CD8-positive, alpha-beta memory T cell (primary cell): ENCODE measurements at places on chromosomes 5 and 9. TPM values are rescaled to one million over a fixed set of nuclear protein-coding genes. Genes with fewer than 3 reads are reported as not detected.

- H3K4me3 ChIP-seq = no peak overlapping the region
- H3K4me1 ChIP-seq = no peaks in the 10 kb centered on the region
- DNase-seq = no peak
- no peak overlapping the region for H3K27ac ChIP-seq
- no peaks in the 10 kb centered on the region for H3K36me3 ChIP-seq
These were observed 1581.2 kb upstream of the WWC1 start for GRCh38 chr5:166710271-166710670.

The SLC6A18 gene
- not detected for total RNA-seq

The ECM2 gene
- total RNA-seq = not detected

The PCDHGA5 gene
- total RNA-seq = 0.11 TPM

DNA sequence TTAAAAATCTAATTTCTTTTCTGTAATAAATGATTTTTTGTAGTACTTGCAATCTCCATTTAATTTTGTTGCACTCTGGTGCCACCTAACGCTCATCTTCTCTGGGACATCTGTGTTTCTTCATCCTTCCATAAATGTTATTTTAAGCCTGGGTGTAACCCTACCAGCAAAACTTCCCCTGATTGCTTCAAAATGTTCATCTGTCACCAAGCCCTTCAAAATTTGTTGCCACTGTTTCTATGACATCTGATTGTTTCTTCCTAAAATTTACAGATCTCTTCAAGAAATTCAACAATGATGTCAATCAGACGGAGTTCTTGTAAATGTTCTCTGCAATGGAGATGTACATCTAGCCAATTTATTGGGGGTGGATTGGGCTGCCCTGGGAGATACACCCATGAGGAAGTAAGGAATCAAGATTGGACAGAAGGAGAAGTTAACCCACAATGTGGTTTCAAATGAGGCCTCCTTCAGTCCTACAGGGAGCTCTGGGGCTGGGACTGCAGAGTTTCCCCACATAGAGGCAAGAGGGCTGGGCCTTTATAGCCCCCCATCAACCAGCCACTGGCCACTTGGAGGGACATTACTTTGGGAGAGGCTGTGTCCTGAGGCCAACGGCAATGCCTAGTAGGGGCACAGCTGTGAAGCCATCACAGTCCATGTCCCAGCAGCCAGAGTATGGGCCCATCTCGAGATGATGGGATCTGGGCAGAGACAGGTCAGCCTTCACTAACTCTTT lies 23.3 kb downstream of the MCTP1 start:
- H3K27me3 ChIP-seq = no peaks in the 10 kb centered on the region
- no peaks in the 10 kb centered on the region for H3K4me1 ChIP-seq
- no peak for DNase-seq
- H3K27ac ChIP-seq = no peak overlapping the region

The NMRK1 gene
- total RNA-seq = 14.6 TPM

DNA sequence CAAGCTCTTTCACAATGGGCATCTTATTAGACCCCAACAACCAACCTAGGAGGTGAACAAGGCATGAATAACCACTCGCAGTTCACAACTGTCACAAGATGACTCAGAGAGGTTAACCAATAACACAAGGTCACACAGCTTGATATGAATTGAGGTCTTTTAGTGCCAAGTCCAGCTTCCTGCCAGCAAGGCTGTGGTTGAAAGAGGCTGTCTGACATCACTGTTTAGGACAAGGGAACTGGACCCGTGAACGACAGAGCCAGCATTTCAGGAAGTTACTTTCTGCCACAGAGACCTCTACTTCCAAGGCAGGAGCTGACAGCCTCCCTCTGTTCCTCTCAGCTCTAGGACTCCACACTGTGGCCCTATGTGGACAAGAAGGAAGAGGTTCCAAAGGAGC lies 53.4 kb upstream of the ALDH1B1 start:
- DNase-seq = no peak
- no peaks in the 10 kb centered on the region for H3K36me3 ChIP-seq

The ADAMTSL2 gene
- not detected for total RNA-seq

DNA sequence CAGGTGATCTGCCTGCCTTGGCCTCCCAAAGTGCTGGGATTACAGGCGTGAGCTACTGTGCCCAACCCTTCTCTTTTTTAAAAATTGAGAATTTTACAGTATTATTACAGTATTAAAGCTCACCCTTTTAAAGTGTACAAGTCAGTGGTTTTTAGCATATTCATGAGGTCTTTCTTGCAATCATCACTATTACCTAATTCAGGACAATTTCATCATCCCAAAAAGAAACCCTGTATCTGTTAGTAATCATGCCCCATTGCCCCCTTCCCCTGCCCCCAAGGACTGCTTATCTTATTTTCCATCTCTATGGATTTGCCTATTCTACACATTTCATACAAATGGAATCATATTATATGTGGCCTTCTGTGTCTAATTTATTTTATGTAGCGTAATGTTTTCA lies 22.6 kb upstream of the MEGF9 start:
- no peaks in the 10 kb centered on the region for H3K4me1 ChIP-seq
- no peaks in the 10 kb centered on the region for H3K36me3 ChIP-seq
- no peak overlapping the region for H3K4me3 ChIP-seq
- H3K27ac ChIP-seq = no peak overlapping the region
- no peak for DNase-seq

GRCh38 chr9:95090871-95091577 lies 226.5 kb downstream of the FANCC start:
- DNase-seq = no peak
- no peaks in the 10 kb centered on the region for H3K4me1 ChIP-seq
- H3K4me3 ChIP-seq = no peak overlapping the region
- no peaks in the 10 kb centered on the region for H3K27me3 ChIP-seq

The OR1N2 gene
- not detected for total RNA-seq

The NR4A3 gene
- 37.5 TPM for total RNA-seq
